ENCODE measurements at places on chromosomes 16 and 17.

GRCh38 chr17:1159431-1160180, 20.2 kb downstream of the ABR start:
- DNase-seq, result no peak

DNA sequence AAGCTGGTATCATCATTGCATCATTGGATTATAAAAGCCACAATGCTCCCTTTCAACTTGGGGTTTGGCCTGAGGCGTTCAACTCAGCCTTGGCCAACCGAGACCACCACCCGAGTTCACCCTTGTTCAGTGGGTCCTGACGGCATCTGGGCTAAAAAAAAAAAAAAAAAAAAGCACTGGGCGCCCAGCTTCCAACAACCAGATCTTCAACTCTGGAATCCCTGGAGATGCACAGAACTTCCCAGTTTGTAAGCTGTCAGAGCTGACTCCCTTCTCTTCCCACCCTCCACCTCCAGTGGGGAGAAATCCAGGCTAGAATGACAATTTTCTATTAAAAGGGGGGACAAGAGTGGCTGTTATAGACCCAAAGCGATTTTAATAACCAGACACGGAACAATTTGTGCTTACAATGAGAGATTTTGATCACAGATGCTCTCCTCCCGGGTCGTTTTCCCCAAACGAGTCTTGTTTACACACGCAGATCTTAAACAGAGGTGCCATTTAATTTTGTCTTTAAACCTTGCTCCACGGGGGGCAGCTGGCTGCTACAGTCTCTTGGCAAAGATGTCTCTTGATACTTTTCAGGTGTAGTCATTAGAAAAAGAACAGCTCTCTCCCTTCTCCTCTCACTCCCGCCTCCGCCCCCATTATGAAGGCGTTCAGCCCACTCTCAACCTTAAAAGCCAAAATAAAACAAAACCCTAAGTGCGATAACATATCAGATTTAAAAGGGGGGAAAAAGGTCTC, 26.9 kb downstream of the GPRC5B start:
- DNase-seq, result no peak

GRCh38 chr17:34201767-34202166, 53.3 kb upstream of the CCL2 start:
- DNase-seq, result no peak

DNA sequence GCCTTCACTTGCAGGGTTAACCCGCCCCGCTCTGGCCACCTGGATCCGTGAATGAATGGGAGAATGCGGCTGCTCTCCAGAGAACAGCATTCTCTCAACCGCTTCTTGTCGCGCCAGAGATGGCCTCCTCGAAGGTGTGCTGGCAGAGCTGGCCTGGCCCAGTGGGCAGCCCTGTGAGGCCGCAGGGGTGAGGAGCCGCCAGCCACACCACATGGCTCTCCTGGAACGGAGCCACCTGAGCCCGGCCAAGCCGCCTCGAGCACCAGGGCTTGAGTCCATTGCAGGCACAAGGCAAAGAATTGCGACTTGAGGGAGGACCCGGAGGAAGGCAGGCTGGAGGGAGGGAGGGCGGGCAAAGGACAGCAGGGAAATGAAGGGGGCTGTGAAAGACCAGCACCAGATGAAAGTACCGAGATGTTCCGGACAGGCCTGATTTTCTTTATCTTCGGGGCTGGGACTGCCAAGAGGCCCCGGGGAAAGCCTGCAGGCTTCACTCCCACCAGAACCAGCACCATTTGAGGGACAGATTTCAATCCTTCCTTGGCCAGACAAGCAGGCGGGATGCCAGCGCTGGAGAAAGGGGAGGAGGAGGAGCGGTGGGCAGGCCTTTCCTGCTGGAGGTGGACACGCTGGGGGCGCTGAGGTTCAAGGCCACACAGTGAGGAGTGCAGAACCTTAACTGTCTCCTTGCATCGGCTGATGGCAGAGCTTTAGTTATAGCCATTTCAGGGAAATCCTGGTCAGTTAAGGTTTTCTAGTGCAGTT, 69.4 kb downstream of the MRC2 start:
- DNase-seq, result peak; percentile 44

DNA sequence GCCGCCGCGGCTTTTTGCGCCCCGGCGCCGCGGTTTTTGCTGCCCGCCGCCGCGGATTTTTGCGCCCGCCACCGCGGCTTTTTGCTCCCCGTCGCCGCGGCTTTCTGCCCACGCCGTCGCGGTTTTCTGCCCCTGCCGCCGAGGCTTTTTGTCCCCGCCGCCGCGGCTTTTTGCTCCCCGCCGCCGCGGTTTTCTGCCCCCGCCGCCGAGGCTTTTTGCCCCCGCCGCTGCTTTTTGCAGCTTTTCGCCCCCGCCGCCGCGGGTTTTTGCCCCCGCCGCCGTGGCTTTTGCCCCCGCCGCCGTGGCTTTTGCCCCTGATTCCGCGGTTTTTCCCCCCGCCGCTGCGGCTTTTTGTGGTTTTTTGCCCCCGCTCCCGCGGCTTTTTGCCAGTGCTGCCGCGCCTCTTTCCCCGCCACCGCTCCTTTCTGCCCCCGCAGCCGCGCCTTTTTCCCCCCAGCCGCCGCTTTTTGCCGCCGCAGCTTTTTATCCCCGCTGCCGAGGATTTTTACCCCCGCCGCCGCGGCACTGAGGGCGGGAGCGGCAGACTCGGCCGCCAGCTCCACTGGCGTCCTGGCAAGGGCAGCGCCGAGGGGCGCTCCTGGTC, 518.6 kb upstream of the WSB1 start:
- no peak for DNase-seq

- DNase-seq, result no peak
These were observed 298.3 kb upstream of the XYLT1 start for GRCh38 chr16:17769065-17769464.

- DNase-seq, result no peak
These were observed 244.9 kb downstream of the PRKCA start for GRCh38 chr17:66547151-66547865.

GRCh38 chr17:77634710-77635109, 323.8 kb upstream of the TNRC6C start:
- DNase-seq, result no peak

DNA sequence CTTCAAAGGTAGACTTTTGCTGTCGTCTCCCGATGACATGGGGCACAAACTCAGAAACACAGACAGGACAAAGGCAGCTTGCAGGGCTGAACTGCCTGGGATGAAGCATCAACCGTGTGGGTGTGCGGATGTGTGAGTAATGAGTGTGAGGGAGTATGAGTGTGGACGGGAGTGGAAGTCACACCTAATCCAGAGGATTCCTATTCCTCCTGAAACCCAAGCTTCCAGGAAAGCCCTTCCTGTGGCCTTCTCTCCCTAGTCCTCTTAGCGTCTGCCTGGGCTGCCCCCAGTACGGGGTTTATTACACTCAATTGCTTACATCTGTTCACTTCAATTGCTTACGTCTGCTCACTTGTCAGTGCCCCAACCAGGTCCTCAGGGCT, 2.3 kb upstream of the IL4R start:
- no peak for DNase-seq

GRCh38 chr17:57391857-57392471, 135.6 kb downstream of the MSI2 start:
- DNase-seq, result no peak

- DNase-seq, result no peak
These were observed 6.2 kb downstream of the BECN1 start for GRCh38 chr17:42817866-42818265.

GRCh38 chr17:82248815-82249674, 20.2 kb downstream of the SLC16A3 start:
- no peak for DNase-seq

DNA sequence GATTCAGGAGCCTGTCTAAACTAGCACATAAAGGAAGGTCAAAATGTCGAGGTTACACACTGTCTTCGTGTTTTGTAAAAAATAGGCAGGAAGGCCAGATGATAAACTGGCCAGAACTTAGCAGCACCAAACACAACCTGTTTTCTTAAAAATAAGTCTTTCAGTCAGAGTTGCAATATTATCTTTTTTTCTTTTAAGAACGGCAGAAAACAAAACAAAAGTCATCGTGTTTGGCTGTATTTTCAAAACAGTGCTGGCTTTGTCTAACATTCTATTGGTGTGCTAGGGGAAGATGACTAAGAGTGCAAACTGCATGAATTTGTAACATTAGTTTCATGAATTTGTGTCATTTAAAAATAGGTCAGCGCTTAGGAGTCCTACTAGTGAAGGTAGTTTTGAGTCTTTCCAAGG, 5.3 kb downstream of the MAF start:
- DNase-seq, result no peak

- no peak for DNase-seq
These were observed 417.5 kb downstream of the UTP18 start for GRCh38 chr17:51677875-51678274.

GRCh38 chr17:76268015-76268749, 3.0 kb downstream of the UBALD2 start:
- DNase-seq, result peak; percentile 93

- DNase-seq, result peak; percentile 78
These were observed 2.4 kb upstream of the ALOXE3 start for GRCh38 chr17:8120520-8121406.

GRCh38 chr16:88649195-88649923, 1.5 kb downstream of the CYBA start:
- no peak for DNase-seq

GRCh38 chr17:83127431-83128160, 48.2 kb downstream of the METRNL start:
- DNase-seq, result no peak

- DNase-seq, result no peak
These were observed 8.6 kb downstream of the TBC1D26 start for GRCh38 chr17:15740570-15741120.

- peak; percentile 92 for DNase-seq
These were observed 7.6 kb upstream of the PHKG2 start for GRCh38 chr16:30740364-30741251.

- no peak for DNase-seq
These were observed 32.6 kb upstream of the SHISA9 start for GRCh38 chr16:12868788-12869187.

DNA sequence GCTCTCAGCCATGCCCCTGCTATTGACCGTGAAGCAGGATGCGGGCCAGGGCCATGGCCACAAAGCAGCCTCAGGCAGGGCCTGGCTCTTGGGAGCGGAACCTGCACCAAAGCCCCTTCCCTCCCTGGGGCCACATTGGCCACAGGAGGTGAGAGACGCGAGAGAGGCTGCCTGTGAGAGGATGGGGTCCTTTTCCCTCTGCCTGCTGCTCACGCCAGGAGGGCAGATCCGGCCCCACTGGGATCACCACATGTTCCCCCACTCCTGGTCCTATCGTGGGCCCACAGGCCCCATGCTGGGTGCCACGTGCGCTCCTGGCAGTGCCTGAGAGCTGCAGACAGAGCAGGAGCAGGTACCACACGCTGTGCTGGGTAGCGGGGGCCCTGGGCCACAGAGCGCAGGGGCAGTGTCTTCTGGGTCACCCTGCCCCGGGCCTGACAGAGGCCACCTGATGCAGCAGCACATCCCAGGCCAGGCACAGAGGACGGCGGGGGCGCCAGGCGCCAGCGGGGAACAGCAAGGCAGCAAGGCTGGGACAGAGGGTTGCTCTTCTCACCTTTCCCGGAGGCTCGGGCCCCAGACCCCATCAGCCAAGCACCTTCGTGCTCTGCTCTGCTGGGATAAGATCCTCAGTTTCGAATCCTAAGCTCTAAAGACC, 9.2 kb upstream of the NUDT16L1 start:
- DNase-seq, result peak; percentile 56

- no peak for DNase-seq
These were observed 12.3 kb downstream of the FCSK start for GRCh38 chr16:70466805-70467076.

DNA sequence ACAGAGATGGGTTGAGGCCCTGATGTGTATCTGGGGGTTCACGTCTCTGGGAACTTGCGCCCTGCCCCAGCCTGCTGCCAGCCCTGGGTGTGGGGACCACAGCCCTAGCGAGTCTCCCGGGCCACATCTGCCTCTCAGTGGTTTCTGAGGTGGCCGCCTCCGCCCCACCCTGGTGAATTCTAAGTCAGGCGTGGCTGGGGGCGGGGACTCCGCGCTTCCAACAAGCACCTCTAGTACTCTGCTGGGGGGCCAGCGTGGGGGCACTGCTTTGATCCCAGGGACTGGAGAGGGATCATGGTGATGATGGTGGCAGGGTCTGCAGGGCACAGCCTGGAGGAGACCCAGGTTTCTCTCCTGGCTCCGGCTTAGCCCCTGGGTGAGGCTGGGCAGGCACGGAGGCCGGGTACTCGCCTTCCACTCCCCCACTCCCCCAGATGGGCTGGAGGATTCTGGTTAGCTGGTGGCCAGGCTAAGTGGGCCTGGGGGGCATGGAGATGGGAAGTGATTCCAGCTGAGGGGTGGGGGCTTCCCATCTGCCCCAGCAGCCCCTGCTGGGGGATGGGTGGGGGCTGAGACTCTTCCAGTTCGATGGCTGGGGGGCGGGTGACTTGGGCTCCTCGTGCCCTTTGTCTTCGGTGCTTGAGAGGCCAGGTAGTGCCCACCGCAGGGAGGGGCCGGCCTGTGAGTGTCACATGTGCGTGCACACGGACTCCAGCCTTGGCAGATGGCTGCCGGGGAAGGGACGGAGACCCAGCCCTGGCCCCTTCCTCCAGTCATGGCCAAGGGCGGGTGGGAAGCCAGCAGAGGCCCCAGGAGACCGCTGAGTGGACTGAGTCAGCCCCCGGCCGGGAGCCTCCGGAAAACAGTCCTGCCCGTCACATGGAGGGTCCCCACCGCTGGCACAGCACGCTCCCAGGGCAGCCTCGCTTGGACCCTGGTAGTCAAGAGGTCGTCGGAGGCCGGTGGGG, 3.9 kb downstream of the GLIS2 start:
- DNase-seq, result peak; percentile 76

DNA sequence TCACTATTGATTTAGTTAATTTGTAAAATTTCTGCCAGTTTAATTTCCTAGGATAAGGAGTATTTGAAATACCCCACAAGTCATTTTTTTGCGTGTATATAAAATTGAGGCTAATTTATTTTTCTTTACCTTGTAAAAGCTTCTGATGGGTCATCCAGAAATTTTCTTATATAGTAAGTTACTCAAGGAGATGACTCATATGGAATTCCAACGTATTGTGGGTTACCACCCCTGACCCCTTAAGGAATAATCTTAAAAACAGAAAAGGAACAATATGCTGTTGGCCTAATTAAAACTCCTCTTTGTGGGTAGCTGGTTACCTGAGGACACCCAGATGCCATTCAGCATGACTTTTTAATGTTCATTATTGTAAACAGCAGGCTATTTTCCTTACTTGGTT, 13.6 kb downstream of the HEATR6 start:
- DNase-seq, result no peak

- DNase-seq, result no peak
These were observed 10.3 kb upstream of the CCL22 start for GRCh38 chr16:57348327-57348726.

DNA sequence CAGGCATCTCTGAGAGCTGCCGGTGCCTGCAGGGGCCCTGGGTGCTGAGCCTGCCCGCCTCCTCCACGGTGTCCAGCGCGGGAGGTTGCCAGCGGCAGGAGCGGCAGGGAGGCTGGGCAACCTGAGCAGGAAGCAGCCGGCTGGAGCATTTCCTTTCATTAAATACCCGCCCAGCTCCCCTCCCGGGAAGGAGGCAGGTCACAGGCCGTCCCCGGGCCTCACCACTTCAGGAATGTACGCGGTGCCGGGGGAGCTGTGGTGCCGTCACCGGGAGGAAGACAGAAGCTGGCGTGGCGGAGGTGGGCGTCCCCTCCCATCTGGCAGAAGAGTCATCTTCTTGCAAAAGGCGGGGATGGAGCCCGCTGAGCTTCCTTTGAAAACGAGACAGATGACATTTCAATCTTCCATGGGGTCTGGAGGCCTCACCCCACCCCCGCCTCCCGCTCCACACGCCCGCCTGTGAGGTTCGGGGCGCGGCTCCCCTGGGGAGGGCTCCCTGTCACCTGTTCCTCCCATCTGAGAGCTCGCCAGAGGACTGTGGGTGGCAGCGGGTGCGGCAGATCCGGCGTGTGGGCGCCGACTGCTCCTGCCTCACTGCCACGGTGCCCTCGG, 16.0 kb downstream of the SOX8 start:
- no peak for DNase-seq
